GM20000 (cell line): ENCODE measurements at places on chromosomes 1 and 21.

GRCh38 chr1:147618771-147619170, 51.6 kb downstream of the ACP6 start:
- DNase-seq: no peak

DNA sequence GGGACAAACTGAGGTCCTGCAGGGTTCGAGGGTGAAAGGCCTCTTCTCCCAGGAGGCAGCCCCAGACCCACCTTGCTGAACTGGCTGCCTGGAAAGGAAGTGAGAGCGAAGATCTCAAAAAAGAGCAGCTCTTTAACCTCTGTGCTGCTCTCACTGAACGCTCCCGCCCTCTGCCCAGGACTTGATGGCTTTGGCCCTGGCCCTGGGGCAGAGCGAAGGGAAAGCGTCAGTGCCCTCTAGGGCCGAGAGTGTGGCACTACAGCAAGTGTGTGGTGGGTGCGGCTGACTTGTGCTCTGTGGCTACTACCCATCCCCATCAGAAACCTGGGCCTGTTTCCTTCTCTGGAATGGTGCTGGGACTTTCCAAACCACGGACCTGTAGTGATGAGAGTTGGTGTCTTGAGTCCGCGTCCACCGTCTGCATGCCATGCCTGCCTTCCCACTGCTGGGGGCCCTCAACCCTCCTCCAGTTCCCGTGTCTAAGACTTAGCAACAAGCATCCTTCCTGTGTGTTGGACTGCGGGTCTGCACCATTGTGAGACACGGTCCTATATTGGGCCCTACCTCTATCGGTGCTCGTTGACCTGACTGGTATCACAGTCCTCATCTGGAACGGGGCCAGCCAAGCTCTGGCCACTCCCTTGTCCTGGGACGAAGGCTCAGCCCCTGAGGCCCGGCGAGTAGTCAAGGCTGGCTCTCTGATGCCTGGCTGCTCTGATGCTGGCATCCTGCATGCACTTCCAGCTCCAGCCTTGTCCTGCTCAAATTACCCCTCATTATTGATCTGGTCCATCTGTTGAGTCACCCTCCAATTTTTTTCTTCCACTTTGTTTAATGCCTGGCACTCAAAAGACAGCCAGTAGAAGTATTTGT, 180.3 kb downstream of the DISC1 start:
- peak; percentile 65 for DNase-seq

DNA sequence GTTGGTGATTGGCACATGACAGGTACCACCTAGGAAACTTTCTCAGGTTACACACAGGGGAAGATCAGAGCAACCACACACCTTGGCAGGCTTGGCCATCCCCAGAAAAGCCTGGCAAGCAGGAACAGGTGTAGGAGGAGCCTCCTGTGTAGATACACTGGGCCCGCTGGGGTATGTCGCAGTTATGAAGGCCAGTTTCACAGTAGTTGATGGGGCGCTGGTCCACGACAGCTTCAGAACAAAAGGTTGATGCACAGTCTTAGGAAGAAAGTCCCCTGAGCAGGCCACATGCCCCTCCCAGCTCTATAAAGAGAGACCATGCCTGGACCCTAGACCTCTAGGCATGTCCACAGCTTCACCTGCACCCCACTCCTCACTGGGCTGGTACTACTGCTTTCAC, 51.6 kb downstream of the NID1 start:
- DNase-seq: no peak

GRCh38 chr1:85102479-85102878, 54.2 kb upstream of the MCOLN3 start:
- no peak for DNase-seq

- DNase-seq: no peak
Measured at GRCh38 chr1:63739452-63739851, 34.4 kb upstream of the ROR1 start.

DNA sequence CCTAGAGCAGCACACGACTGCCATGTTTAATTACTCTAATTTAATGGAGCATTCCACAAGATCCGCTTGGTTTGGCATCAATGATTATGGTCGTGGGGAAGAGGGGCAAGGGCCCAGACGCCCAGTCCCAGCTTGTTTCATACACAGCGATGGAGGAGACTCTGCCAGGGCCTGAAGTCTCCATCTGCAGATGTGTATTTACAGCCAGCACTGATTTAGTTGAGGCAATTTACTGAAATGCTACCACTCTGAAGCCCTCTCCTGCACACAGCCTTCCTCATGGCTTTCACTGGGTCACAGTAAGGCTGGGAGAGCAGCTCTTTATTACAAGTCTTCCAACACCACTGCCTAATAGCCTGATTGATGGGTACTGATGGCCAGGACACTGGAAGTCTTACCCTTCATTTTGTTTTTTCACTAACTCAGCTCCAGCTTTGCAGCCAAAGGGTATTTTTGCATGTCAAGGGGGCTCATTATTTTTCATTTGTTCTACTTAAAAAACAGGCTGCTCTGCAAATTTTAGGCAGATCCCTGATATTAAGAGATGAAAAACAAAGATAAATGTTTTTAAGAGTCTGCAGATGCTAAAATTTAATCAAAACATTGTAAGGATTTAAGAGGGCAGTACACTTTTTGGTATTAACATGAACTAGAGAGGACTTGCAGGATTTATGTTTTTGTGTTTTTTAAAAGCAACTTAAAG, 236.3 kb downstream of the SIPA1L2 start:
- no peak for DNase-seq

DNA sequence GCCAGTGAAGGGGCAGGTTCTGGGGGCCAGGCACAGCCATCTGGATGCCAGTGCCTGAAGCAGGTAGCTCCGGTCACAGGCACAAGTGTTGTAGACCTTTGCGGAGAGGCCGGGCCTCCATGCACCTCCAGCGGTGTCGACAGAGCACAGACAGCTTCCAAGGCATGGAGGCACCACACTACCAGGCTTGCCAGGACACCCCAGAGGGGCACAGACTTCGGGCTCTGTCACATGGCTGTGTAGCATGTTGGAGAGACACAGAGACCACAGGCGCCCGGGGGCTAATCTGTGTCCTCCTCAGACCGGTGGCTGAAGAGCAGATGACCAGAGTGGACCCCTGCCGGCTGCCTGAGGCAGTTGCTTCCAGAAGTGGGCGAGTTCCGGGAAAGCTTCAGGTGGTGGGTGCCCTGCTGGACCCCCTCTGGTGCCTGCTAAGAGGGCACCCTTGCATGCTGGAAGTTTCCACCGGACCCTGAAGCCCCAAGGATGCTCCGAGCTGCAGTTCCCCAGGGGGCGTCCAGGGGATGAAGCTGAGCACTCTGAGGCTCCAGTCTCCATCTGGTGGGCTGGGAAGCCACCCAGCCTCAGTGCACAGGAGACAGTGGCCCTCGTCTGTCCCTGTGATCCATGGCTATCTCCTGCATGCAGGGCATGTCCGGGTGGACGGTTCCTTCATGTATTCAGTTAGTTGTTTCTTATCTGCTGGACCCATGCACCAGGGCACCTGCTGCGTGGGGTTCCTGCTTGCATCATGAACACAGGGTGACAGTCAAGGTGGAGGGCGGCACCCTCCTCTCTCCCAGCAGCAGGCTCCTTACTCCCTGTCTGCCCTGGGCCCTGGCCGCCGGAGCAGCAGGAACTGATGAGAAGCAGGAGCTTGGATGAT, 82.4 kb downstream of the OBSCN start:
- DNase-seq: no peak

GRCh38 chr1:178572604-178573003, 59.7 kb downstream of the TEX35 start:
- no peak for DNase-seq

DNA sequence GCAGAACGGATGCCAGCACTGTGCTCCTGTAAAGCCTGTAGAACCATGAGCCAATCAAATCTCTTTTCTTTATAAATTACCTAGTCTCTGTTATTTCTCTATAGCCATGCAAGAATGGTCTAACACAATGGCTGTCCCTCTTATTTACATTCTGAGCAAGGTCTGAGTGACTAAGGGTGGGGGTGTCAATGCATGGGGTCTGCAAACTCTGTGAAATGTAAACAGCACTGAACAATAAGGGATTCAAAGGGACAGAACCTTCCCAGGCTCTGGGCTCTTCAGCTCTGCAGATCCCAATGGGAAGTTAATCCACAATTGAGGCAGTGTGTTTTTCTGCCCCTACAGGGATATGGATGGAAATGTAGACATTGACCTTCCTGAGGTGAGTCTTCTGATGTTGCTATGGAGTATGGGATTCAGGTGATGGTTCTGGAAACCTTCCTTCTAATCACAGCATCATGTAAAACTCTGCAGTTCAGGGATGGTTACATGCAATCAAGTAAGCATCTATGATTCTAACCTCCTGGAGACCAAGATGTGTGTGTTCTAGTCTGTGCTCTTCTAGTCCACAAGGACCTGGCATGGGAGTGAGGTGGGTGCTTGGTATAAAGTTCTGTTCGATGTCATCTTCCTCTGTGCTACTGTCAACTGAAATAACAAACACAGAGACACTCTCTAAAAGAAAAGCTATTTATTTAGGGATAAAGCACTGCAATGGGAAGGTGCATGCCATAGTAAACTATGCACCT, 38.6 kb downstream of the CAPN9 start:
- DNase-seq: no peak
